ELF-1 (cell line): ENCODE measurements at places on chromosomes 11 and 22.

DNA sequence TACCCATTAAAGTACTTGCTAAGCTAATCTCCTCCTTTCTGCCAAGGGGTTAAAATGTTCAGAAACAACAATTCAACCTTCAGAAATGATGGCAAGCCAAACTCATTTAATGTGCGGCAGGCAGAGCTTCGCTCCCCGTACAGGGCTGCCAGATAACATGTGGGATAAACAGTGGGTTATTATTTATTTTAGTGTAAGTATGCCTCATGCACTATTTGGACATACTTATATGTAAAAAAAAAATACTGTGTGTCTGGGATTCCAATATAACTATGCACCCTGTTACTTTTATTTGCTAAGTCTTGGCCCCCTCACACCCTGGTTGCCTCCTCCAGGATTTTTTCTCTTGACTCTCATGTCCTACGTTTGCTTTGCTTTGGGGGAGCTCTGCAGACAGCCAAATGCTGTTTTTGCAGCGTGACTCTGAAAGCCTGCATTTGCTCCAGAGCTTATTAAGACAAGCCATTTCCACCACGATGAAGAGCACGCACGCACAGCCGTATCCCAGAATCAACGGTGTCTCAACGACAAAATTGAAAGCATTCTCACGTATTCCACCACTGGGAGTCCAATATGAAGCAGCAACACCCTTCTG lies 86.5 kb upstream of the SHANK2 start:
- no peak for DNase-seq

DNA sequence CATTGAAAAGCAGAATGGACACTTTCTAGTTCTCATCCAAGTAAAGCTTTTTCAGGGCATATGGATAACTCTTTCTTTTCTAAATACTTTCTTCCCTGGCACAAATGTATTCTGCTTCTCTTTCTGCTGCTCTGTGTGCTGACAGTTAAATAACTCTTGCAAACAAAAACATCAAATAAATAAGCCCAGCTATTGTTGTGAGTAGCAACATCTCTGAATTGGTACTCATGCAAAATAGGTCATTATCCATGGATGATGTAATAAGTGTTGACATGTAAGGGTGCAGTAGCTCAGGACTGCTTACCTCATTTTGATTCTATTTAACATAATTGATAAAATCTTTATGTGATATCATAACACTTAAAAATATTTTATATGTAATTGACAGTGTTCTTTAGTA lies 164.3 kb downstream of the MSANTD4 start:
- no peak for DNase-seq

GRCh38 chr11:117080370-117080769 lies 17.9 kb downstream of the SIK3 start:
- no peak for DNase-seq

DNA sequence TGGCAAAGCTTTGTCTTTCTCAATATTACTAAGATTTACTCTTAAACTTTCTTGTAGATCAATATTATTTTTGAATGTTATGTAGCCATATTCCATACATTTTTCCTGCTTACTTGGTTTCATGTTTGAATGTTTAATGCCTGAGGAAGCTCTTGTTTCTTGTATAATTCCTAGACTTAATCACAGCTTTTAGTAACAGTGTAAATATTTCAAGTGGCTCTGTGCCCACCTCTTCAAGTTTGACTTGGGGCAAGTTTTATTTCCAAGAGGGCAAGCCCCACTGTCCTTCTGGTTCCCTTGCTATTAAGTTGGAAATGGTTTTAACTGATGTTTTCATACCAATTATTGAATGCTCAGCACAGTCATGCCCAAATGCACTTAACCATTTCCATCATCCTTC lies 1004.1 kb downstream of the OPCML start:
- DNase-seq, result no peak

- DNase-seq, result no peak
These were observed 190.5 kb upstream of the MTMR2 start for GRCh38 chr11:96114178-96115064.

GRCh38 chr11:10584071-10584501 lies 15.6 kb upstream of the LYVE1 start:
- DNase-seq, result no peak

DNA sequence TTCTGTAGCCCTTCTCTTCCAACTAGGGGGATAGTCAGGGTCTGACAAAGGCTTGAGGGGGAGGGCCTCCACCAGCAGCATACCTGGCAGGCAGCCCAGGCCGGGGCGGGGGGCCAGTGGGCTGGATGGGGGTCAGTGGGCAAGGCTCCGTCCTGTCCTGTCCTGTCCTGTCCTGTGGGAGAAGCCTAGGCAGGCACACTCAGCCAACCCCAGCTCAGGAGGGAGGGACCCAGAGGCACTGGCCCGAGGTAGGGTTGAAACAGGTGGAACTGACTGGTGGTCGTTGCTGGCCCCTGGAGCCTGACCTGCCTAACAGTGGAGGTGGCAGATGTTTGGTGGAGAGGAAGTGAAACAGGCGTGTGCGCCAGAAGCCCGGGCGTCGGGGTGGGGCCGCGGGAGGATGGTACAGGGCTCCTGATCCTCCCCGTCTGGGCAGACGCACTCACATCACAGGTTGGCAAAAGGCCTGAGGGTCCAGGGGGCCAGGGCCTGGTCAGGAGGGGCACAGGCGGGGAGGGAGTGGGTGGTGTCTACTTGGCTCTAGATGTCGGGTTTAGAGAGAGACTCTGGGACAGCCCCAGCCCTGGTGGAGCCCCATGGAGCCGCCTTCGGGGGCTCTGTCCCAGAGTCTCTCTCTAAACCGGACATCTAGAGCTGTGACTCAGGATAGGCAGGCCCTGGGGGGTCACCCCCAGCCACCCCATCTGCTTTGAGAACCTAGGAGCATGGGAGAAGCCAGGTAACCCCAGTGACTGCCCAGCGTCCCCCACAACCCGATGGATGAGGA lies 32.5 kb upstream of the GRAMD4 start:
- DNase-seq, result no peak

DNA sequence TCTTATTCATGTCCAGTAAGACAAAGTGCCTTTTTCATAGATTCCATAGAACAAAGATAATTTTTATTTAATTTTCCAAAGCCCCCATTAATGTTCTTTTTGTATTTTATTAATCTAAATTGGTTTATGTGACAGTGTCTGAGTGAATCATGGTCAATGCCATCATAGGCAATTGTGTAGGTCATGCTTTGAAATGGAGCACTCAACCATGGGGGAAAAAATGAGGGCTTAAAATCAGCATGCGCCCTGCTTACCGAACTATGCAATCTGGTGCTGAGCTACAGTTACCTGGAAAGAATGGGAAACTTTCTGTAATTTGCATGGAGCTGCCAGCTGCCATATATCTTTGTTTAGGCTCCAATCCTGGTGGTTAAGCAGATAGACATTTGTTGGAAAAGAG lies 28.4 kb upstream of the RAB38 start:
- no peak for DNase-seq

DNA sequence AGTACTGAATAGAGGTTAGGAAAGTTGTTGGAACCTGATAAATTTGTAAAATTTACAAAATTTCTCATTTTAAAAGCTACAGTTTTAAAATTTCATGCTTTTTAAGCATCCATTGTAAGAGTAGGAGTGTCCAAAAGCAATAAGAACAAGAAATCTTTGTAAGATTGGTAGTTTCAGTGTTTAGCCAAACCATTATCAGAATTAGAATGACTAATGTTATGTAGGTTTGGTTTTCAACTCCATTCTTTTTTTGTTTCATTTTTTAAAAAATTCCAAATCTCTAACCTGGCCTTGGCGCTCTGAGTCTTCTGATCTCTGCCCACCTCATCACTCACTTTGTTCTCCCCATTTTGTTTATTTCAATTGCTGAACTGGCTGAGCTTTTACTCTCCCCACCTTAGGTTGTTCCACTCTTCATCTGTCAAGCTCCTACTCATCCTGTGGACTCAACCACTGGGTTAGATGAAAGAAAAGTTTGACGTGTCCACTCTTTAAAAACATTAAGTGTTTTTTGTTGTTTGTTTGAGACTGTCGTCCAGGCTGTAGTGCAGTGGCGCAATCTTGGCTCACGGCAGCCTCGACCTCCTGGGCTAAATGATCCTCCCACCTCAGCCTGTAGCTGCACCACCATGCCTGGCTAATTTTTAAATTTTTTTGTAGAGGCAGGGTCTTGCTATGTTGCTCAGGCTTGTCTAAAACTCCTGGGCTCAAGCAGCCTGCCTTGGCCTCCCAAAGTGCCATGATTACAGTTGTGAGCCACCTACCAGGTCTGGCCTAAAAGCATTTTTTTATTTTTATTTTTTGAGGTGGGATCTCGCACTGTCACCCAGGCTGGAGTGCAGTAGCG lies 14.0 kb downstream of the EP300 start:
- no peak for DNase-seq

GRCh38 chr22:20106205-20106848 lies 9.6 kb upstream of the RANBP1 start:
- DNase-seq, result no peak

DNA sequence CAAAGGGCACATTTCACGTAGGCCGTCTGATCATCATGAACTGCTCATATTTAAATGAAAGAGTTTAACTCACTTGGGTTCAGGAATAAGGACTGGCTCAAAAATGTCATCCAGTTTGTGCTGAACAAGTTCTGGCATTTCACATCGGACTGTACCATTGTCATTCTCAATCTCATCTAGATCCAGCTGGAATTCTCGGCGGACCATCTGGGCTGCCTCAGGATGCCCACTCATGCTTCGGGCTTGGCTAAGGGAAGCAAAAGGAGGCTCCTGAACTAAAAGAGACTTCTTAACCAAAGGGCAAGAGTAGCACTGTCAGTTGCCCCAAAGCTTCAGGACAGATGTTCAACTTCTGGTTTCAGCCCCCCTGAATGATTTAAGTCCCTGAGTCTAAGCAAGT lies 40.2 kb downstream of the F2 start:
- DNase-seq, result no peak

GRCh38 chr11:11211888-11212287 lies 141.2 kb downstream of the CSNK2A3 start:
- no peak for DNase-seq

DNA sequence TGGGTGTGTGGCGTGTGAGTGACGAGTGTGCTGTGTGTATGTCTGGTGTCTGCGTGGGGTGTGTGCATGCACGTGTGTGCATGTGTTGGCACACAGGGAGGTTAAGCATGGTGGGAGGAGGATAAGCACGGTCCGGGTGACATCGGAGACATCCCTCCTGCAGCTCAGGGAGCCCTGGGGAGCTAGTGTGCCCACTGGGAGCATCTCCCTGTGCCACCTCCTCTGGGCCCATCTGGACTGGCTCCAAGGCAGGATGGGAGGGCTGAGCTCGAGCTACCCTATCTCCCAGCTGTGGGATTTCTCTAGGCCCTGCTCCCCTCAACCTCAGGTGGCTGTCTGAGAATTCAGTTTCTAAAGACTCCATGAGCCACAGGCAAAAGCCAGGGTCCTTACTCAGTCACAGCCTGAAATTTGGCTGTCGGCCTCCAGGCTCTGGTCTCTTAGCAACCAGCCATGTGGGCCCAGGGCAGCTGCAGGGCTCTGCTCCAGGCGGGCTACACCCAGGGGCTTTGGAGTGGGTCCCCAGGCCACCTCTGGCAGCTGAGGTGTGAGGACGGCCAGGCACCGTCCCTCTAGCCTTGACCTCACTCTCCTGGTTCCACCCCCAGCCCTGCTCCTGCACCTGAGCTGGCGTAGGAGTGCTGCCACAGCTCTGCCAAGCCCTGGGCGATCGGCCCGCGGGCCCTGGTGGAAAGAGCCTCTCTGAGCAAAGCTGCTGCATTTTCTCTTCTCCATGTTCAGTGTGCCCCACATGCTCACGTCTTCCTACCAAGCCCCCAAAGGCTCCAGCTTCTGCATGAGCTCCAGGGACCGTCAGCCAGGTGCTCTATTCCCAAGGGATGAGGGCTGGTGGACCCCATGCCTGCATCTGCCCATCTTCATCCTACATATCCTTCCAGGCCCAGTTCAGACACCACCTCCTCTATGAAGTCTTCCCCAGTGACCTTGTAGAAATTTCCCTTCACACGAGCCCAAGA lies 39.7 kb downstream of the RTL6 start:
- DNase-seq, result no peak

DNA sequence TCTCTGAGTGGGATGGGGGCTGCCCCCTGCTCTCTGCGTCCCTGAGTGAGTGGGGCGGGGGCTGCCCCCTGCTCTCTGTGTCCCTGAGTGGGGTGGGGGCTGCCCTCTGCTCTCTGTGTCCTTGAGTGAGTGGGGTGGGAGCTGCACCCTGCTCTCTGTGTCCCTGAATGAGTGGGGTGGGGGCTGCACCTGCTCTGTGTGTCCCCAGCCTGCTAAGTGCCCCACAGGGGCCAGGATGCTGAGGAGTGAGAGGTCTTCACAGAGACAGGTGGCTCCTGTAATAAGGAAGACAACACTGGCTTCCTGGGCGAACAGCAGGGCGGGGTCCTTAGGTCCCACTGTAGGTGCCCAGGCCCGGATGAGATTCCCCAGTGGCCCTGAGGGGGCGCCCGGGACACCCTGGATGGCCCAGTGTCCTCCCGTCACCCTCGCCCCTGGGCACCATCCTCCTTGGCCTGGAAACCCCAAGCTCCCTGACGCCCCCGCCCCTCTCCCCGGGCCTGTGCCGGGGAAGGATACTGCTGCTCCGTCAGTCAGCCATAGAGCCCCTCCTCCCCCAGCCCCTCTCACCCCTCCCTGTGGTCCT lies 3.8 kb upstream of the CCDC188 start:
- no peak for DNase-seq

DNA sequence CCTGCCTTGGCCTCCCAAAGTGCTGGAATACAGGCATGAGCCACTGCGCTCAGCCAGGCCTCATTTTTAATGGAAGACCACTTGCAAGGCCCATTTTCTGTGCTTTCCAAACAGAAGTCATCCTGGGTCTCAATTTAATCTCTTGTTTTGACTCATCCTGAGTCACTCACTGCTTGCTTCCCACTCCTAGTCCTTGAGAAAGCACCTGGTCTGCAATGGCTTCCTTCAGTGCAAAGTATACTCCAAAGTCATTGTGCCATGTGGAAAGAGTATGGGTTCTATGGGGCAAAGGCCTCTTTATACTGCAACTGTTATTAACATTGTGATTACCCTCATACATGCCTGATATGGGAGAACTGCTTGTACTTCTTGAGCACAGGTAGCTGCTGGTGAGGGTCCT lies 18.3 kb upstream of the SLC5A1 start:
- DNase-seq, result no peak

GRCh38 chr22:20011993-20012740 lies 4.5 kb downstream of the ARVCF start:
- no peak for DNase-seq

DNA sequence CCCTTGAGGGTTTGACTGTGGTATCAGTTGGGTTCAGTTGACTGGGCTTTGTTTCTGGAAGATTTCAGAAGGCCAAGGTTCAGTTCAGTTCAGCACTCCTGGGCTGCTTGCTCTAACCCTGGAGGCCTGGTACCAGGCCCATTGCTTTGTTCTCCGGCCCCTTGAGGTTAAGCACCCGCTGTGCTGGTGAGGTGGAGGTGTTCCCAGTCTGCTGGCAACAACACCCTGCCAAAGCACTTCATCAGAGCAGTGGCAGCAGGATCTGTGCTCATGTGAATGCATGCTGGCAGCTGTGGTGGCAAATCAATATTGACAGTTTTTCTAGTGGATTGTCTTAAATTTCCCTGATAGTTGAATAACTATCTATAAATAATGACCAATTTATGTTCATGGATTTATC lies 3.8 kb upstream of the SCGB1D1 start:
- DNase-seq, result no peak
